Smooth muscle cell of trachea (primary cell): ENCODE measurements at places on chromosomes 3 and 15. TPM values are rescaled to one million over a fixed set of nuclear protein-coding genes. Genes with fewer than 3 reads are reported as not detected.

The LMCD1 gene
- 13.5 and 41.8 TPM in 2 replicates for total RNA-seq

The DIPK2A gene
- 58.2 and 93.1 TPM in 2 replicates for total RNA-seq

The GALK2 gene
- total RNA-seq = 58.7 and 69.2 TPM in 2 replicates

The RBP2 gene
- not detected in 2 replicates for total RNA-seq

The ERC2 gene
- total RNA-seq = under 0.01 and 0.44 TPM in 2 replicates

The STRA6 gene
- total RNA-seq = 0.29 and 0.83 TPM in 2 replicates

The ARRDC4 gene
- total RNA-seq = 9.2 and 16.9 TPM in 2 replicates

The NUTM1 gene
- under 0.01 TPM in 1 of 2 replicates, not detected in the other for total RNA-seq

The SUCLG2 gene
- total RNA-seq = 70.1 and 89.2 TPM in 2 replicates

The RBPMS2 gene
- total RNA-seq = not detected in 2 replicates

The CHRNA3 gene
- total RNA-seq = not detected in 2 replicates

The TCAIM gene
- 34.1 and 42.8 TPM in 2 replicates for total RNA-seq

The FBXO40 gene
- under 0.01 TPM in 1 of 2 replicates, not detected in the other for total RNA-seq

The HYKK gene
- 2.3 and 3.5 TPM in 2 replicates for total RNA-seq

The FOXL2 gene
- total RNA-seq = not detected in 2 replicates

The ITGB5 gene
- total RNA-seq = 167 and 309 TPM in 2 replicates

The SLC27A2 gene
- 0.15 TPM in 1 of 2 replicates, not detected in the other for total RNA-seq

The VILL gene
- total RNA-seq = 8.0 and 8.3 TPM in 2 replicates

The TTC23 gene
- 30.6 and 35.6 TPM in 2 replicates for total RNA-seq

The BOC gene
- total RNA-seq = 3.3 and 8.6 TPM in 2 replicates

The MEF2A gene
- 42.2 and 49.9 TPM in 2 replicates for total RNA-seq

The ACOX2 gene
- total RNA-seq = 26.5 and 27.1 TPM in 2 replicates

The ZNF860 gene
- total RNA-seq = 0.17 and 1.0 TPM in 2 replicates

The TNFAIP8L3 gene
- 37.4 and 47.5 TPM in 2 replicates for total RNA-seq

The CDC25A gene
- 1.3 and 2.6 TPM in 2 replicates for total RNA-seq

The AP2M1 gene
- 374 and 506 TPM in 2 replicates for total RNA-seq

The GRM7 gene
- total RNA-seq = not detected in 2 replicates
